ENCODE measurements at places on chromosomes 13 and 19.

DNA sequence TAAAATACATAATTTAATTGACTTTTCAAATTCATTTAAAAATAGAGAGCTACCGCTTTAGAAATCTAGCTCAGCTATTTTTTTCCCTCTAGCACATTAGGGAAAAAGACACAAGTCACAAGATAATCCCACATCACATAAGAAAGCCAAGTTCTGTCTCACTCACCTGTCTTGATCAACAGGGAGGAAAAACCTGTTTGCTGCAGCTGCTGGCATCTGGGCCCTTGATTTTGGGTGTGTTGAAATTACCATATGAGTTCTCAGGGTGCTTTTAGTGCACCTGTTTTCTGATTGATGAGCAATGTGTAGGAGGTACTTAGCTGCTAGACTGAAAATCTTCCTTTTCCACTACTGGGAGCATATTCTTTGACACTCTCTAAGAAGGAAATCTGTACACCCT lies 53.8 kb downstream of the ZDHHC20 start:
- H3K36me3 ChIP-seq, result peaks cover 73% of the 10 kb centered on the region
- H3K4me1 ChIP-seq, result no peaks in the 10 kb centered on the region
- no peak overlapping the region for H3K4me3 ChIP-seq
- peak overlapping the region; percentile 12 for H3K27ac ChIP-seq
- no peak for DNase-seq

- H3K27me3 ChIP-seq, result no peaks in the 10 kb centered on the region
- no peak for DNase-seq
- H3K27ac ChIP-seq, result peak overlapping the region; percentile 96
- H3K4me1 ChIP-seq, result peaks cover 51% of the 10 kb centered on the region
- peak overlapping the region; percentile 94 for H3K4me3 ChIP-seq
These were observed 698 bp downstream of the BLOC1S3 start for GRCh38 chr19:45179072-45179891.

GRCh38 chr13:59437544-59438301 lies 726.0 kb downstream of the DIAPH3 start:
- H3K4me3 ChIP-seq, result no peak overlapping the region
- no peaks in the 10 kb centered on the region for H3K4me1 ChIP-seq
- H3K27ac ChIP-seq, result no peak overlapping the region
- no peaks in the 10 kb centered on the region for H3K27me3 ChIP-seq

DNA sequence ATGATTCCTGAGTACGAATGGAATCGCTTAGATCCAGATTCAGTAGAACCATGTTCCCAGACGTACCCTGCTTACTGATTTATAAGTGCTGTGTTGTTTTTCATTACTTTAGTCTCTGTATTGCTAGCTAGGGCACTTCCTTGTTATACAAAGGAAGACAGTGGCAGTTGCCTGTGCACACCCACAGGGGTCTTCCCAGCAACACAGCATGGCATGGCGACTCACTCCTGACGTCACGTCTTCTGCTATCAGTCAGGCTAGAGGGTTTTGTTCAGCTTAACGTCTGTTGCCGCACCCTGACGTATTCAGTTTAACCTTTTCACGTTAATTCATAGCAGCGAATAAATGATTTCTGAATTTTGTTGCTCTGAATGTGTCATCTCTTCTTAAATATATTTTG lies 295.1 kb downstream of the MYO16 start:
- H3K4me1 ChIP-seq, result no peaks in the 10 kb centered on the region
- no peak overlapping the region for H3K4me3 ChIP-seq
- no peak overlapping the region for H3K27ac ChIP-seq

- H3K27ac ChIP-seq, result no peak overlapping the region
- no peak for DNase-seq
- no peaks in the 10 kb centered on the region for H3K27me3 ChIP-seq
These were observed 326.1 kb upstream of the TSHZ3 start for GRCh38 chr19:31675193-31675913.

GRCh38 chr13:62924395-62924794 lies 1508.7 kb upstream of the PCDH20 start:
- no peak for DNase-seq
- H3K4me3 ChIP-seq, result no peak overlapping the region
- no peaks in the 10 kb centered on the region for H3K36me3 ChIP-seq
- no peak overlapping the region for H3K27ac ChIP-seq

DNA sequence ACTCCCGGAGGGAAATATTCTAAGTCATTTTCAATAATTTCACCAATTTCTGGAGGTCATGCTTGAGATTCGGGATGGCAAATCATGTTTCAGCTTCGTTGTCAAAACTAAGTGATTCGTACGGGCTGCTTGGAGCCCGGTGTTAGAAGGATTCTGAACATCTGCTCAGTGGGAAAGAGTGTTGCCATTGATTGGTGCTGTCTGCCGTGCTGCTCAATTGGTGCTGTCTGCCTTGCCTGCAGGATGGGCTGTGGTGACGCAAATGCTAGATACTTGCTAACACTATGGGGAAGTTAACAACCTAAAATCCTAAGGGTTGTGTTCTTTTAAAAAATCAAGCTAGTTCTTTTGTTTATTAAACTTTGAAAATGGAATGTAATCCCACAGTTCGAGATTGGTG lies 17.3 kb upstream of the CACNG8 start:
- peaks cover 43% of the 10 kb centered on the region for H3K27me3 ChIP-seq
- H3K4me1 ChIP-seq, result no peaks in the 10 kb centered on the region
- no peak for DNase-seq
- H3K36me3 ChIP-seq, result no peaks in the 10 kb centered on the region

GRCh38 chr13:73954808-73955207 lies 179.4 kb downstream of the KLF12 start:
- H3K27ac ChIP-seq, result no peak overlapping the region
- H3K4me3 ChIP-seq, result no peak overlapping the region
- DNase-seq, result no peak

DNA sequence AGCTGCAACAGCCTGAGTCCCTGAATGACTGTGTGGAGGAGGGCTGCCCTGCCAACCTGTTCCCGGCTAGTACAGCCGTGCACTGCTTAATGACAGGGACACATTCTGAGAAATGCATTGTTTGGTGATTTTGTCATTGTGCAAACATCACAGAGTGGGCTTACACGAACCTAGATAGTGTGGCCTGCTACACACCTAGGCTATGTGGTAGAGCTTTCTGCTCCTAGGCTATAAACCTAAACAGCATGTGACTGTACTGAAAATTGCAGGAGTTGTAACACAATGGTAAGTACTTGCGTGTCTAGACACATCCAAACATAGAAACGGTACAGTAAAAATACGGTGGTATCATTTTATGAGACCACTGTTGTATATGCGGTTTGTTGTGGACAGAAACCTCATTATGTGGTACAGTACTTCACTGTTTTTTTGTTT lies 35.0 kb downstream of the VASP start:
- DNase-seq, result no peak
- no peak overlapping the region for H3K27ac ChIP-seq
- H3K4me3 ChIP-seq, result no peak overlapping the region
- no peaks in the 10 kb centered on the region for H3K27me3 ChIP-seq
- peaks cover 16% of the 10 kb centered on the region for H3K4me1 ChIP-seq

DNA sequence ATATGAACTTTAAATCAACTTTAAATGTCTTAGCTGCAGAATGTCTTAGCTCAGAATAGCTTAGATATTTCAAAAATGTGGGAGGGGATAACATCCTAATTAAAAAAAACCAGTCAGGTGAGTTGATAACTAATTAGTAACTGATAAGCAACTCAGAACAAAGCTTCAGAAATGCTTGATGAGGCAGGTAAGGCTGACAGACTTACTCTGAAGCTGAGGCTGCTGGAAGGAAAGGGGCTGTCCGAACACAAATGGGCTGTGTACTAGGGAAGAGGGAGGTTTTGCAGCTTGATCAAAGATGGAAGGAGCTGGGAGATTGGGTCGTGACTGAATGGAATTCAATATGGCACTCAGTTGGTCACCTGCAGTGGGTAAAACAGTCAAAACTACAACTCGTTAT lies 91.2 kb upstream of the FBXL3 start:
- peaks cover 6% of the 10 kb centered on the region for H3K4me1 ChIP-seq
- no peak overlapping the region for H3K27ac ChIP-seq
- peaks cover 57% of the 10 kb centered on the region for H3K36me3 ChIP-seq
- DNase-seq, result no peak

GRCh38 chr19:28543244-28543776 lies 669.6 kb downstream of the UQCRFS1 start:
- H3K36me3 ChIP-seq, result no peaks in the 10 kb centered on the region
- H3K27me3 ChIP-seq, result no peaks in the 10 kb centered on the region
- H3K27ac ChIP-seq, result peak overlapping the region; percentile 5

DNA sequence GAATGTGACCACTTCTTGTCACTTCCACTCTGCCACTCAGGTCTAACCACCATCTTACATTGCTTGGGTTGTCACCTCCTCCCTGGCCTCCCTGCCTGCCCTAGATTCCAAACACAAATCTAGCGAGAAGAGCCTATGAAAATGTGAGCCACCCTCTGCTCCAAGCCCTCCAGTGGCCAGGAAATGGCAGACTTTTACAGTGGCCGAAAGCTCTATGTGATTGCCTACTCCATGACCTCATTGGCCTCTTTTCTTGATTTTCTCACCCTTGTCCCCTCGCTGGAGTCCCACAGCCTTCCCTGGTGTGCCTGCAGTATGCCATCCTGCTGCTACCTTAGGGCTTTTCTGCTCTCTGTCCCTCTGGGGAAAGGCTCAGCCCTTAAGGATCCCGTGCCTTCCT lies 84.2 kb downstream of the LRCH1 start:
- H3K4me3 ChIP-seq, result no peak overlapping the region
- DNase-seq, result no peak
- H3K27ac ChIP-seq, result no peak overlapping the region
- peaks cover 8% of the 10 kb centered on the region for H3K36me3 ChIP-seq

DNA sequence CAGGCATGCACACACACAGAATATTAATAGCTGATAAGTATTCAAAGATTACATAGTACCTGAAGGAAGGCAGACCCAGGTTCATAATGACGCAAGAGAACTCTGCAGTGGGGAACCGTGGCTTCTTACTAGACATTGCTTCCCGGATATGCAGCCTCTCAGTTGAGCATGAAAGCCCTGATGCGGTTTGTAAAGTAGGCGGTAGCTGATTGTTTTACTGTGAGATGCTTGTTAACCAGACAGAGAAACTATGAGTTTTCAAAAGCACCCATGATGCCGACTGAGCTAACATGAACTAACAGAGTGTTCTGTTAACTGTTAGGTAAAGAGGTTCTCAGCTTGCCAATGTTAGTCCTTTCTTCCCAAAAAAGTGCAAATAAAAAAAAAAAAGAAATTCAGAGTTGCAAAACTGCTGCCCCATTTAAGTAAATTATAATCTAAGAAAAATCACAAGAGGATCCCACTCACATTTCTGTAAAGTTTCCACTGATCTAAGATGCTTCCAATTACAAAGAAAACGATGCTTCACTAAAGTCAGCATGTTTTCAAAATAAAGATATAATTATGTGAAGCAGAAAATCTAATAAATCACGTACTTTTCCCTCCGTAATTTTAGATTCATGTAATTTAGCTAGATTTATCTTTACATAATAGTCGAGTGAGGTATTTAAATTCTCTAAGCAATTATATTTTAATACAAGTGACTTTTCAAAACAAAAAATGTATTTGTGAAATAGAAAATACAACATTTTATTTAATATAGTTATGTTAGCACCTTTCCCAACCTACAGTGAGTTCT lies 2.2 kb downstream of the FLT1 start:
- no peaks in the 10 kb centered on the region for H3K36me3 ChIP-seq
- peak overlapping the region; percentile 62 for H3K4me3 ChIP-seq
- peaks cover 18% of the 10 kb centered on the region for H3K4me1 ChIP-seq
- H3K27ac ChIP-seq, result no peak overlapping the region

GRCh38 chr13:32048816-32049215 lies 17.2 kb downstream of the FRY start:
- H3K4me1 ChIP-seq, result peaks cover 23% of the 10 kb centered on the region
- DNase-seq, result no peak
- no peaks in the 10 kb centered on the region for H3K36me3 ChIP-seq

GRCh38 chr19:43751466-43752220 lies 3.1 kb downstream of the SMG9 start:
- peak overlapping the region; percentile 98 for H3K27ac ChIP-seq
- H3K4me3 ChIP-seq, result peak overlapping the region; percentile 6
- H3K27me3 ChIP-seq, result no peaks in the 10 kb centered on the region
- H3K36me3 ChIP-seq, result peaks cover 60% of the 10 kb centered on the region
- peaks cover 74% of the 10 kb centered on the region for H3K4me1 ChIP-seq

DNA sequence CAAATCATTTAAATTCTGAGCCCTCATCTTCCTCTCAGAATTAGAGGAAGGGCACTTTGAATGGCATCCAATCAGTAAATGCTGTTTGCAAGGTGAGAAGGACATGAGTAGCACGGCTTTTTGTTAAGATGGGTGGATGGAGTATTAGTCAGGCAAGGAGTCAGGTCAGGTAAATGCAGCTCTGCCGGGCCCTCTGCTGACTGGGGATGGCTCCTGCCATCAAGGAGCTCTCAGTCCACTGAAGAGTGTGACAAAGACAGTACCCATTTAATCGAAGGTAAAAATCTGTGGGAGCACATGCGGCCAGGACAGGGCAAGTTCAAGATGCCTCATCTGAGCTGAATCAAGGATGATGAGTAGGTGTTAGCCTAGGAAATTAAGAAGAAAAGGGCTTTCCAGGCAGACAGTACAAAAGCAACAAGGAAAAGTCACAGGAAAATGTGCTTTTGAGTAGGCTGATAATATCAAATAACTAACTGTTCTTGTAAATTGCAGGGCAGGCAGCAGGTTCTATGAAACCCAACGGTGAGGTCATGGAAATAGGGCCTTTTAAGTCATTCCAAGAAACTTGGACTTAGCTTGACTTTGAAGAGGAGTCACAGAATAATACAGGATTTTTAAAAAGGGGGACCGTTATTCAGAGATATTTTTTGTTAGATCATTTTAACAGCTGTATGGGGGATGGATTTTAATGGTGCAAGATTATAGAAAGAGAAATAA lies 670.5 kb upstream of the ARGLU1 start:
- no peaks in the 10 kb centered on the region for H3K36me3 ChIP-seq
- H3K4me3 ChIP-seq, result no peak overlapping the region
- H3K27me3 ChIP-seq, result no peaks in the 10 kb centered on the region
- H3K4me1 ChIP-seq, result no peaks in the 10 kb centered on the region
- H3K27ac ChIP-seq, result no peak overlapping the region
- DNase-seq, result no peak
